A549 treated with dexamethasone at 1 μM for 4 hours (cell line): ENCODE measurements at places on chromosomes 13 and 19. TPM values are rescaled to one million over a fixed set of nuclear protein-coding genes. Genes with fewer than 3 reads are reported as not detected.

Gene NANOS3
- 1.3 to 3.4 TPM (median 2.5 TPM) in 5 replicates for total RNA-seq

Gene ZNF813
- total RNA-seq: 0.15 to 0.45 TPM (median 0.22 TPM) in 5 replicates

Gene PDX1
- total RNA-seq: 0.06 to 0.12 TPM (median 0.08 TPM) in 5 replicates

Gene SLC17A7
- 0.23 to 0.76 TPM (median 0.57 TPM) in 5 replicates for total RNA-seq

Gene C19orf33
- 563 to 655 TPM (median 615 TPM) in 5 replicates for total RNA-seq

Gene IGFL1
- 1.5 to 2.2 TPM (median 1.7 TPM) in 5 replicates for total RNA-seq

Gene IFI30
- total RNA-seq: 8.2 to 17.6 TPM (median 12.3 TPM) in 5 replicates

Gene MAMSTR
- total RNA-seq: 0.30 to 0.66 TPM (median 0.33 TPM) in 5 replicates

Gene NTN5
- total RNA-seq: 0.07 to 0.29 TPM (median 0.19 TPM) in 5 replicates

Gene ZNF426
- total RNA-seq: 0.76 to 1.5 TPM (median 1.2 TPM) in 5 replicates

Gene NLRP12
- 0.02 TPM in 1 of 5 replicates, not detected in the others for total RNA-seq

Gene IL4I1
- total RNA-seq: 0.40 to 0.94 TPM (median 0.62 TPM) in 5 replicates

Gene WDR87
- total RNA-seq: not detected in 5 replicates

Gene PRRG2
- total RNA-seq: 0.62 to 0.97 TPM (median 0.64 TPM) in 5 replicates

Gene SHISA2
- total RNA-seq: 0.05 to 0.08 TPM (median 0.06 TPM) in 4 of 5 replicates, not detected in the other

Gene TEKTIP1
- not detected in 5 replicates for total RNA-seq

Gene FBN3
- total RNA-seq: not detected in 5 replicates

Gene NPHS1
- total RNA-seq: 0.38 to 0.70 TPM (median 0.45 TPM) in 5 replicates

Gene LILRB5
- 0.02 to 0.08 TPM (median 0.04 TPM) in 4 of 5 replicates, not detected in the other for total RNA-seq

Gene VSTM1
- total RNA-seq: 0.23 to 0.79 TPM (median 0.54 TPM) in 5 replicates

Gene ZNF471
- total RNA-seq: 0.06 to 0.29 TPM (median 0.06 TPM) in 5 replicates

Gene PTH2
- total RNA-seq: not detected in 5 replicates

Gene BAX
- total RNA-seq: 254 to 381 TPM (median 326 TPM) in 5 replicates

Gene ZNF737
- 0.06 to 0.15 TPM (median 0.06 TPM) in 3 of 5 replicates, not detected in the others for total RNA-seq

Gene IGFL2
- 0.31 to 1.3 TPM (median 0.65 TPM) in 5 replicates for total RNA-seq

Gene CRB3
- 2.6 to 3.8 TPM (median 3.5 TPM) in 5 replicates for total RNA-seq

Gene ZNF681
- not detected in 5 replicates for total RNA-seq

Gene TMEM205
- 95.8 to 123 TPM (median 104 TPM) in 5 replicates for total RNA-seq

Gene CFD
- total RNA-seq: 10.1 to 20.7 TPM (median 16.8 TPM) in 5 replicates

Gene MPND
- 7.1 to 11.2 TPM (median 10.2 TPM) in 5 replicates for total RNA-seq

Gene NEK5
- 0.05 to 0.21 TPM (median 0.07 TPM) in 5 replicates for total RNA-seq

Gene SOHLH2
- total RNA-seq: 0.04 TPM in 1 of 5 replicates, not detected in the others

Gene SHANK1
- 0.09 to 0.27 TPM (median 0.22 TPM) in 5 replicates for total RNA-seq

Gene MRPL4
- total RNA-seq: 54.3 to 76.4 TPM (median 69.8 TPM) in 5 replicates

Gene BRSK1
- total RNA-seq: 2.1 to 4.9 TPM (median 3.1 TPM) in 5 replicates

Gene ZNF57
- 3.9 to 6.0 TPM (median 4.5 TPM) in 5 replicates for total RNA-seq

Gene SNAPC2
- total RNA-seq: 17.5 to 29.6 TPM (median 28.0 TPM) in 5 replicates

Gene NOVA2
- 1.0 to 1.7 TPM (median 1.3 TPM) in 5 replicates for total RNA-seq

Gene TMEM59L
- 3.8 to 6.1 TPM (median 5.2 TPM) in 5 replicates for total RNA-seq

Gene CLN5
- total RNA-seq: 7.2 to 10.0 TPM (median 9.0 TPM) in 5 replicates

Gene KASH5
- not detected in 5 replicates for total RNA-seq

Gene TTC9B
- total RNA-seq: 0.25 to 0.54 TPM (median 0.32 TPM) in 5 replicates
